ENCODE measurements at places on chromosomes 16 and 17. TPM values are rescaled to one million over a fixed set of nuclear protein-coding genes. Genes with fewer than 3 reads are reported as not detected.

The SLC16A5 gene
- 34.1 TPM for total RNA-seq

DNA sequence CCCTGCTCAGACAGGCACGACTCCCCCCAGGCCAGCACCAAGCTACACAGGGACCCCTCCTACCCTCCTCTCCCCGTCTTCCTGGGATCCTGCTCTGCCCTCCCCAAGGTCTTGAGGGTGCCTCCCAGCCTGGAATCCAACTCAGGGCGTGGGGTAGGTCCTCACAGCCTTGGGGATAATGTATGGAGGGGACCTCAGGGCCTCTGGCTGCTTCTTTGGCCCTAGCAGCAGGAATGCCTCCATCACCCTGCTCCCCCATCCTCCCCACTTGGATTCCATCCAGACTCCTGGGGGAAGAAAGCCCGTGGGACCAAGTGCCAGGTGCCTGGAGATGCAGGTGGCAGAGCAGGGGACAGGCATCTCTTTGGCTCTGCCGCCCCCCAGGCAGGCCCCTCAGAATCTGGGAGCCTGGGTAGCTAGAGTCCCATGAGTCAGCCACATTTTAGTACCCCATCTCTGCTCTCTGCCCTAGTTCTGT is 10.7 kb upstream of the STAC2 start:
- H3K27ac ChIP-seq = no peak overlapping the region
- no peaks in the 10 kb centered on the region for H3K4me1 ChIP-seq
- no peaks in the 10 kb centered on the region for H3K27me3 ChIP-seq
- DNase-seq = no peak

The RASD1 gene
- 131 TPM for total RNA-seq

- H3K36me3 ChIP-seq = no peaks in the 10 kb centered on the region
- no peaks in the 10 kb centered on the region for H3K27me3 ChIP-seq
- DNase-seq = no peak
- no peaks in the 10 kb centered on the region for H3K4me1 ChIP-seq
- no peak overlapping the region for H3K27ac ChIP-seq
Measured at GRCh38 chr16:29726845-29727377, 18.9 kb downstream of the C16orf54 start.

GRCh38 chr17:79940459-79941087 is 95.1 kb downstream of the TBC1D16 start:
- H3K36me3 ChIP-seq = peaks cover 22% of the 10 kb centered on the region
- H3K4me3 ChIP-seq = no peak overlapping the region
- no peak overlapping the region for H3K27ac ChIP-seq
- no peaks in the 10 kb centered on the region for H3K4me1 ChIP-seq
- no peak for DNase-seq

Measured in right atrium auricular region (tissue), 2 donors.